ENCODE measurements at places on chromosomes 7 and 10.

DNA sequence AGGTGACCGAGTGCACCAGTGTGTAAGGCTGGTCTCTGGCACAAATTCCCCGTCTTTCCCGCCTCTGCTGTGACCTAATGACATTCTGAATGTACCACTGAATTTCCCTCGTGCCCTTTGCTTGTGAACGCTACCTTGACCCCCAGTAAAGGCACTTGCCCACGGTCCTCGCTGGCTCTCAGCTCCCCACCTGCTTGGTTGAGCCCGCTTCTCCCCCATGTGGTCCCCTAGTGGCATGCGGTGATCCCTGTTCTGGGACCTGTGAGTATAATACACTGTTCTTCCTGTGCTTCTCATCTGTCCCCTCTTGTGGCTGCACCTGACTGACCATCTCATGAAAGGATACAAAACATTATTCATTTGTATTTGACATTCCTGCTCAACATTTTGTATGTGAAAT lies 495.7 kb downstream of the INHBA start:
- no peak for DNase-seq

DNA sequence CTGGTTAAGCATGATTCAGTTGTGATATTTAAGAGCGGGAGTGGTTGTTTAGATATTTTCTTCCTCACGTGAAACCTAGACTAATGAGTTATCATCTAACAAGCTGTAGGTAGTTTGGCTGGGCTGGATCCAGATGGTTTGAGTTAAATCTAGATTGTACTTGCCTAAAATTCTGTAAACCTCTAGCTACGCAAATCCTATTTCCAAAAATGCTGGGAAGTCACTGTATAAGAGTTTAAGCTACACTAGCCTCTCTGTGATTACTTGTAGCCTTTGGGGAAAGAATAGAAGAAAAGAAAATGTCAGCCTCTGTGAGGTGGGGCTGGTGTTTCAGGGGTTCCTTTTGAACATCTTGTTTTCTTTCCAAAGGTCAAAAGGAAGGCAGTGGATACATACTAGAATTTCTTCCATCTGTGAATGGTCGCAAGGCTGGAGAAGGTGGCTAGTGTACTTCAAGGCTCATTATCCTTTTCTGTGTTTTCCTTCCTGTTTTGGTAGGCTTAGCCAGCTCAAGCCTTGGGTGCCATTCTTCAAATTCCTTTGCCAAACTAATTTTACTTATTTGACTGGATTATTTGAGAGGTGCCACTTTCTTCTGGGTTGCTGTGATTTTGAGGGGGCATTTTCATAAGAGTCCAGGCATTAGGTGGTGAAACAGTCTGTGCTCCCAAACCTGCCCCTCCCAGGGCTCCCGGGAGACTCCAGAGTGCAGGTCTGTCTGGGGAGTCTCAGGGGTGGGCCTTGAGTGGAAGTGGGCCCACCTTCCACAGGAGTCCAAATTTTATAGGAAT lies 5.2 kb upstream of the EN2 start:
- no peak for DNase-seq

GRCh38 chr7:4706384-4707216 lies 24.5 kb downstream of the FOXK1 start:
- no peak for DNase-seq

DNA sequence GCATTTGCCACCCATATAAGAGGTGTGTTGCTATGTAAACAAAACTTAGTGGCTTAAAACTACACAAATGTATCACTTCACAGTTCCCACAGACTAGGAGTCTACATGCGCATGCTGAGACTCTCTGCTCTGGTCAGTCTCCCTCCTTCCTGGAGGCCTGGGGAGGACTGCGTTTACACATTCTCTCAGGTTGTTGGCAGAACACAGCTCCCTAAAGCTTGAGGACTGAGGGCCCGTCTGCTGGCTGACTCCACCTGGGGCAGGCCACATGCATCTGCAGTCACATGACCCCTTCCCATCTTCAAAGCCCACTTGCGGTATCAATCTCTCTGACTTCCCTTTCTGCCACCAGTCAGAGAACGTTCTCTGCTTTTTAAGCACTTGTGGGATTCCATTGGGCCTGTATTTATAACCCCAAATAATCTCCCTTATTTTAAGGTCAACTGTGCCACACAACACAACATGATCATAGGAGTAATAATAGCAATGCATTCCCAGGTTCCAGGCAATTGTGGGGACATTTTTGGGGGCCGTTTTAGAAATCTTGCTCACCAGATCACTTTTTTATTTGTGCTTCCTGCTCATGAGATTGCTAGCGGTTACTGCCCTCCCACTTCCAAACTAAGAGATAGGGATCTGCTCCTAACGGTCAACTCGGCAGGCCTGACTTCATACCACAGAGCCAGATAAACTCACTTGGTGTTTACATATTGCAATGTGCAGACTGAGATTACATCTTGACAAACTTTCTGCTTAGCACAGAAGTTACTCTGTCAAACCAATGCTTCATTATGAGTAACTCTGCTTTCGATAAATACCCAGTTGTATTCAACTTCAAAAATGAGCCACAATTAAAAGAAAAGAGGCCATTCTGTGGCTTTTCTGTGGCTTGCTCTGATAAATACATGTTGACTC lies 96.3 kb downstream of the ALOX5 start:
- no peak for DNase-seq

- no peak for DNase-seq
Observed at GRCh38 chr10:101997803-101998202, 58.2 kb downstream of the ARMH3 start.
